NCI-H1436 treated with DMSO at 0.1 percent for 48 hours (cell line): ENCODE measurements at places on chromosomes 11 and 22.

DNA sequence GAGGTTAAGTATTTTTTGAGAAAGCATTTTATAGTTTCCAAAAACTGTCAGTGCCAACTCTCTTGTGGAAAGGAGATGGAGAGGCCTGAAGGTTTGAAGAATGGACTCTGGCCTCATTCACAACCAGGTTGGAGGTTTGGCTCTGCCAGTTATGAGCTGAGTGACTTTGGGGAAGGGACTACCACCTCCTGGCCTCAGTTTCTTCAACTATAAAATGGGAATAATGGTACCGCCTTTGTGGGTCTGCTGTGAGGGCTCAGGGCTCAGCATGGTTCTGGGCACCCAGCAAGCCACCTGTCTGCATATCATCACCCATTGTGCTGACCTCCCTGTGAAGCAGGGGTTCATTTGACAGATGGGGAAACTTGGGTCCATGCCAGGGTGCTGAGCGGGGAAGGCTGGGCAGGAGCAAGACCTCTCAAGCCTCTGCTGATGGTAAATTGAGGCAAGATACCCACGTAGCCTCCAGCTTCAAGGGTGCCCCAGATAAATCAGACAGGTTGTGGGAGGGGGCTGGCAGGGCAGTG, 3.5 kb upstream of the LIF start:
- no peak for DNase-seq

GRCh38 chr22:27512283-27512761, 289.2 kb downstream of the MN1 start:
- no peak for DNase-seq

- no peak for DNase-seq
Measured at GRCh38 chr11:107252429-107253161, 205.0 kb downstream of the CWF19L2 start.

DNA sequence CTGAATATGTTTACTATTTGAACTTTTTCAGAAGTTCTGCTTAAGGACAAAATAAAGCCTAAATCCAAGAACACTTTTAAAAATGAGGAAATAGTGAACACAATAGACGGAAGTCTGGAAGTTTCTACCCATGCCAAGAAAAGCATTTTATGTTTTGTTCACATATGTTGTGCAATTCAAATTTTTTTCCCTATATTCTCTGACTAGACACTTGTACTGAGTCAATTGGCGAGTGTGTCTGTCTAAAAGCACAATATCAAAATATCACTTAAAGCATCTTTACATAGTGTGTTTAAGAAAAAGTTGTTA, 29.2 kb downstream of the INCENP start:
- DNase-seq = no peak

GRCh38 chr11:48066881-48067800, 86.8 kb downstream of the PTPRJ start:
- no peak for DNase-seq

GRCh38 chr11:68598816-68599653, 85.3 kb upstream of the GAL start:
- no peak for DNase-seq
